ENCODE measurements at places on chromosomes 16 and 17. TPM values are rescaled to one million over a fixed set of nuclear protein-coding genes. Genes with fewer than 3 reads are reported as not detected.

UBB gene
- total RNA-seq, result 1,372 TPM

CES4A gene
- 39.6 TPM for total RNA-seq

BRIP1 gene
- 25.7 TPM for total RNA-seq

TAT gene
- total RNA-seq, result not detected

CTRB2 gene
- not detected for total RNA-seq

IL34 gene
- total RNA-seq, result not detected

EPOP gene
- 7.3 TPM for total RNA-seq

All from T-helper 2 cell treated with Interferon-gamma antibody and Interleukin-4, amounts not matched to agents 100 ng/mL and 5 ng/mL, for 36 hours (primary cell).